ENCODE measurements at places on chromosomes 5 and 9.

DNA sequence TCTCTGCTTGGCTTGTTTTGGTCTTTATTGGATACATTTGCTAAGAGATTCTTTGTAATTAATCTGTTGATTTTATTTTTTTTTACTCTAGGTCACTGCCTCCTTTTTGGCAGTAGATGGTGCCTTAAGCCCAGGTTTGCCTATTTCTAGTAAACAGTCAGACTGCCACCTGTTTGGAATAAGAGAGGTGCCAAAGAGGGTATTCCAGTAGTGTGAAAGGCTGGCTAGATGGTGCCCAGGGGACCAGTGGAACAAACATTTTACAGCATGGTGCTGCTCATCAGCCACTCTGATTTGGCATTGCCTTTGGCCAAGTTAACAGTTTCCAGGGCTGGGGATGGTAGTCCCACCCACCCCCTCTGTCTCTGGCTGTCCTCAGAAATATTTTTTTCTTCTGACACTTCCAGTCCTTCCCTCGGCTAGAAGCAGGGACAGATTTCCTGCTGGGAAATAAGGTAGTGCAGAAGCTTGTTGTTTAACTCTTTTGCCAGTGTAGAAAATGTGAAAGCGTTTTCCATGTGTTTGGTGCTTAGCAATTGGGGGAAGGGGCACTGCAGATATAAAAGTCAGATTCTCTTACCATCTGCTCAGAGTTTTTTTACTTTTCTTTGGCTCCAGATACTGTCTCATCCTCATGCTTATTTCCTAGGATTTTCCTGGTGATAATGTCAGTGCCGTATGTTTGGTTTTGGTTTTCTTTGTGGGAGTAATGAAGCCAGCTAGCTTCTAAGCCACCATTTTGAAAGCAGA is 36.6 kb upstream of the FBXL7 start:
- H3K27me3 ChIP-seq = no peaks in the 10 kb centered on the region
- no peak overlapping the region for H3K4me3 ChIP-seq
- no peaks in the 10 kb centered on the region for H3K4me1 ChIP-seq
- H3K27ac ChIP-seq = no peak overlapping the region

DNA sequence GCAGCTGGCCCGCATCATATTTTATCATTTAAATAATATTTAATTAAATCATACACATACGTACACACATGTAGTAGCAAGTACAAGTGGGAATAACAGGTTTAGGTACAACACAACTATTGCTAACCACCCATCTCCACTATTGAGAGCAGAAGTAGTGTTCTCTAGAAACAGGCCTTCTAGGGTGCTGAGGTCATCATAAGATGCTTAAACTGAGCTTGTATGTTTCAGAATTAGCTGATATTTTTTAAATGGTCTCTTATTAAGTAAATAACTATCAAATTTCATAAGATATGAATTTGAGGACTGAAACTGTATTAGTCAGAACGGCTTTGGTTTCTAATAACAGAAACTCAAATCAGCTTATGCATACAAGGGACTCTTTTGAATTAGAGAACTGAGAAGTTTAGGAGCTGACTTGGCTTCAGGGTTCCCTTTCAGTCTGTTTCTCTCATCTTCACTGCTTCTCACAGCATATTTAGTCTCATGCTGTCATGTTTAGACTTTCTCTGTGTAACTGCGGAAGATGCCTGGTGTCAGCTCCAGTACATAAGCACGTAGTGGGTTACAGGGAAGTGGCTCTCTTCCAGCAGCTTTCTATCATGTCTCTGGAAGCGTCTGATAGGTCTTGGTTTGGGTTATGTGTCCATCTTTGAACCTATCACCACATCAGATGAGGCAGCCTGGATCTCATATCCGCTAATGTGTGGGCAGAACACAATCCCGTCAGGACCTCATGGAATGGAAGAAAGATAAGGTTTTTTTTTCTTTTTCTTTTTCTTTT is 25.0 kb upstream of the OCLN start:
- no peaks in the 10 kb centered on the region for H3K36me3 ChIP-seq
- no peaks in the 10 kb centered on the region for H3K4me1 ChIP-seq
- DNase-seq = no peak
- no peaks in the 10 kb centered on the region for H3K27me3 ChIP-seq

DNA sequence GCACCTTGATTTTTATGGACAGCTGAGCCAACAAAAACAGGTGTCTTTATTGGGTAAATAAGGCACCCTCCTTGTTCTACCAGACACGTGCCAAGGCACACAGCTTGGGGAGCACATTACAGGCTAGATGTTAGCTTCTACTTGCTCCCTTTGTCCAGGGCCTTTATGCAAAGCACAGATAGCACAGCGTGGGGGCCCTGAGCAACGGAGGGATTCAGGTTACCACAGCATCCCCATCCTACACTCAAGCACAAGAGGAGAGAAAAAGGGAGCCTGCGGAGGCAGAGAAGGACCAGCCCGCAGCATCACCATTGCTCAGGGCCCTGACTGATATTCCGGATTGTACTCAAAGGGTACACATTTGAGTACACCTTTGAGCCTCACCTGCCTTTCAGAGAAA is 181.7 kb upstream of the KIF2A start:
- H3K36me3 ChIP-seq = no peaks in the 10 kb centered on the region
- no peaks in the 10 kb centered on the region for H3K27me3 ChIP-seq
- H3K4me1 ChIP-seq = no peaks in the 10 kb centered on the region
- no peak overlapping the region for H3K27ac ChIP-seq
- H3K4me3 ChIP-seq = no peak overlapping the region
- DNase-seq = no peak

GRCh38 chr5:142281966-142282365 is 42.9 kb downstream of the SPRY4 start:
- no peaks in the 10 kb centered on the region for H3K27me3 ChIP-seq
- H3K4me1 ChIP-seq = peaks cover 23% of the 10 kb centered on the region
- no peak overlapping the region for H3K27ac ChIP-seq
- H3K36me3 ChIP-seq = no peaks in the 10 kb centered on the region
- no peak for DNase-seq

DNA sequence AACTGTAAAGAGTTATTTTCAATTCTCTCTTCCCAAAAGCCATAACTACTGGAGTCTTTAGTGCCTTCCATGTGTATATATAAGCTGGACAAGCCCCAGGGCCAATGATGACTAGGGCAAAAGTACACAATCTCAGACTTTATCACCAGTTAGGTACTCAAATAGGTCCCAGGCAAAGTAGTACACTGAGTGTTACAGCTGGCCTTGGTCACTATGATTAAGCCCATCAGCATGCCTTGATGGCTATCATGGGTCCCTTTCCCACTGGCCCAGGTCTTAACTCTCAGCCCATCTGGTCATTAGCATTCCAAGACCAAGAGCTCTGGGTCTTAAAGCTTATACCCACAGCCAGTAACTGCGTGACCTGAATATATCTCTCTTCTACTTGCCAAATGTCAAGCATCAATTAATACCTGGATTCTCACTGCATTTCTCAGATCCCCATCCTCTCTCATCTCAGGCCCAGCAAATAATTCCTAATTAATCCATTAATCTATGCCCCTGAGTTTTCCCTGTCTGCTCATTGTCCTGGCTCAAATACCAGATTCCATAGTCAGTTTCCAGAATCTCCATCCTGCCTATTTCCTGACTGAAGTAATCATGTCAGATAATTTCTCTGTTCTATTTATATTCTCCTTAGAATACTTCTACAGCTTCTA is 62.3 kb downstream of the NR6A1 start:
- peaks cover 14% of the 10 kb centered on the region for H3K4me1 ChIP-seq
- H3K36me3 ChIP-seq = no peaks in the 10 kb centered on the region
- no peak for DNase-seq
- H3K27me3 ChIP-seq = no peaks in the 10 kb centered on the region
- no peak overlapping the region for H3K27ac ChIP-seq
- no peak overlapping the region for H3K4me3 ChIP-seq

DNA sequence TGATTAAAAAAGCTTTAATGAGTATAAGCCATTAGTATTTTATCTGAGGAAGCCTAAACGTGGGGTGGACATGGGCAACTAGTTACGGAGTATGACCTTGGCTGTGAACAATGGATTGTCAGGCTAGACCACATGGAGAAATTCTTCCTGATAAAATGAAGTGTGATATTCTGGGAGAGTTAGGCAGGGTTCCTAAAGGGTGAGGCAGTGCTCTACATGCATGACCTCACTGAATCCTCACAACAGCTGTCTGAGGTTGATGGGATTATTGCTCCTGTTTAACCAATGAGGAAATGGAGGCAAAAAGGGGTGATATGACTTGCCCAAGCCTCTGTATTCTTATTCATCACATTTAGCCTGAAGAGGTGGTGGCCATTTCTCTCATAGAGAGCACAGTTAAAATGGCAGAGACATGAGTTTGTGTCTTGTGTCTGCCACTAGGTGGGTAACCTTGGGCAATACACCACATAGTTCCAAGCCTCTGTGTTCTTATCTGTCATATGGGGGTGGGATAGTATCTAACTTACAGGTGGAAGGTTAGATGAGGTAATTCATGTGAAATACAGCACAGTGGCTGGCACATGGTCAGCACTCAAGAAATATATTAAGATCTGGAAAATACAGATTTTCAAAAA is 96.1 kb upstream of the NR3C1 start:
- DNase-seq = no peak
- peaks cover 12% of the 10 kb centered on the region for H3K4me1 ChIP-seq
- no peak overlapping the region for H3K4me3 ChIP-seq
- H3K36me3 ChIP-seq = no peaks in the 10 kb centered on the region
- H3K27ac ChIP-seq = no peak overlapping the region

GRCh38 chr5:142856269-142856782 is 86.1 kb downstream of the ARHGAP26 start:
- no peak overlapping the region for H3K27ac ChIP-seq
- H3K36me3 ChIP-seq = no peaks in the 10 kb centered on the region
- H3K4me3 ChIP-seq = no peak overlapping the region

GRCh38 chr5:113057557-113057984 is 81.0 kb downstream of the DCP2 start:
- H3K4me3 ChIP-seq = no peak overlapping the region
- H3K27me3 ChIP-seq = no peaks in the 10 kb centered on the region
- no peak for DNase-seq
- H3K36me3 ChIP-seq = no peaks in the 10 kb centered on the region
- H3K27ac ChIP-seq = no peak overlapping the region
- H3K4me1 ChIP-seq = no peaks in the 10 kb centered on the region

- no peak overlapping the region for H3K4me3 ChIP-seq
- DNase-seq = no peak
- no peak overlapping the region for H3K27ac ChIP-seq
- H3K27me3 ChIP-seq = peaks cover 4% of the 10 kb centered on the region
Measured at GRCh38 chr5:141881886-141882285, 3.7 kb upstream of the PCDH1 start.

DNA sequence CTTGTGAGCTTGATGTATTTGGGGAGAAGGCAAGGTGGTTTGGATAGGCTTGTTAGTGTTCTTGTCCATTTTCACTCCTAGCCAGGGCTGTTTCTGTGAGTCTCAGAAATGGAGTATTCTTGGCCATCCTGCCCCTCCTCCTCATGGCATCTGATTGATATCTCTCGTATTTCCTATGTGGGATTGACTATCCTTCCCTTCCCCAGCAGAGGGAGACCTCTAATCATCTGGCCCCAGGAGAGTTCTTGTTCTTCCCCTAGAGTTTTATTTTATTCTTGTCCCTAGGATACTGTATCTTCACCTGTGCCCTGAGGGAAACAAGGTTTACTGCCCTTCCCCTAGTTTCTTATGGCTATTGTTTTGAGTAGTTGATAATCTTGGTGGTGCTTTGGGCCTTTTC is 114.4 kb downstream of the VPS13A start:
- DNase-seq = no peak
- H3K27me3 ChIP-seq = no peaks in the 10 kb centered on the region
- H3K4me3 ChIP-seq = no peak overlapping the region
- H3K4me1 ChIP-seq = no peaks in the 10 kb centered on the region
- no peak overlapping the region for H3K27ac ChIP-seq

- H3K4me1 ChIP-seq = no peaks in the 10 kb centered on the region
- H3K27ac ChIP-seq = no peak overlapping the region
- H3K27me3 ChIP-seq = no peaks in the 10 kb centered on the region
- no peaks in the 10 kb centered on the region for H3K36me3 ChIP-seq
Measured at GRCh38 chr5:53405396-53405795, 75.0 kb upstream of the FST start.

- no peak overlapping the region for H3K27ac ChIP-seq
- no peak overlapping the region for H3K4me3 ChIP-seq
- H3K27me3 ChIP-seq = no peaks in the 10 kb centered on the region
- H3K4me1 ChIP-seq = no peaks in the 10 kb centered on the region
Measured at GRCh38 chr5:73104326-73104725, 16.0 kb upstream of the TMEM171 start.

GRCh38 chr9:133701321-133701980 is 36.7 kb downstream of the SARDH start:
- no peaks in the 10 kb centered on the region for H3K27me3 ChIP-seq
- H3K36me3 ChIP-seq = no peaks in the 10 kb centered on the region
- H3K4me3 ChIP-seq = no peak overlapping the region
- DNase-seq = no peak
- H3K4me1 ChIP-seq = no peaks in the 10 kb centered on the region

DNA sequence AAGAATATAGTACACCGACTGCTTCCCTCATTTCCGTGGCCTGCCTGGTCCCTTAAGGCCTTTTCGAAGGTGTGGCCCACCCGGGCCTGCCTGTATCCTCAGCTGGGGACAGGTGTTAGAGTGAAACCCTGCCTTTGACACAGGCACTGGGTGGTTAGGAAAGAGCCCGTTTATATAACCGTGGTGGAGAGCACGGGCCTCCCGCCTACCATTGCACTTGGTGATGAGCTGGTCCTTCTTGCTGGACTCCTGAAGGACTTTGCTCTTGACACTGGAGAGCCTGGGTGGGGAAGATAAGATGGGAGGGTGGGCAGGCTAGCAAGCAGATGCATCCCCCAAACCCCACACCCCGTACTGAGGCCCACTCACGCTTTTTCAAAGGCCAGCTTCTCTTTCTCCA is 2.3 kb downstream of the SPATA24 start:
- DNase-seq = no peak
- H3K4me3 ChIP-seq = no peak overlapping the region
- no peaks in the 10 kb centered on the region for H3K36me3 ChIP-seq

DNA sequence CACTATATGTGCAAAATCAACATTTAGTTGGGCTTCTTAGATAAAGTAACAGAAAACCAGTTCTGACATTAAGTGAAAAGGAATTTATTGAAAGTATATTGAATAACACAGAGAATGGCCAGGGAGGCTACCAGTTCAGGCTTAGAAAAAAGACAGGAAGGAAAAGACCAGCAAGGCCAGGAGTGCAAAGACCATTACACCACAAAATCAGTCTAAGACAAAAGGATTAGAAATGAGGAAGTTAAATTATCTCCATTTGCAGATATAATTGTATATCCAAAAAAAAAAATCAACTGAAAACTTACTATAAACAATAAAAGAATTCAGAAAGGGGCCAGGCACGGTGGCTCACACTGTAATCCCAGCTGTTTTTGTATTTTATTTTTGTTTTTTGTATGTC is 4.8 kb upstream of the TEX10 start:
- H3K27ac ChIP-seq = no peak overlapping the region
- DNase-seq = no peak
- H3K36me3 ChIP-seq = 0 out of 2 replicates have a peak, but pooled peaks cover 1% of the 10 kb centered on the region
- H3K4me1 ChIP-seq = no peaks in the 10 kb centered on the region

DNA sequence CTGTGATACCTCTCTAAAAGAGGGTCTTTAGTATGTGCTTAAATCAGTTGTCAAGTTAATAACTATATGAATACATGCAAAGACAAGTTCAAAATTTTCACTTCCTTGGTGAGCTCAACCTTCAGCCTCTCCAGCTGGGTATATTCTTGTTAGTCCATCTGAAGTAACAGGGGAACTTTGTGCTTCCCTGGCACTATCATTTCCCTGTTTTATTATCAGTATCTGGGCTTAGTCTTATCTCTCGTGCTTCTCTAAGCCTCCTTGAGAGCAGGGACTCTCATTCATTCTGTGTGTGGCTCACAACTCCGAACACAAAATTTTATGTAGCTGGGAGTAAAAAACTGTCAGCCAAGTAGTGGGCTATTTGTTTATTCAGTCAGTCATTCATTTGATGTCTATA is 175.9 kb upstream of the MAP3K1 start:
- no peaks in the 10 kb centered on the region for H3K36me3 ChIP-seq
- H3K4me1 ChIP-seq = peaks cover 82% of the 10 kb centered on the region
- no peak overlapping the region for H3K4me3 ChIP-seq
- no peak for DNase-seq
- H3K27me3 ChIP-seq = no peaks in the 10 kb centered on the region
